Cerebellar cortex (tissue), 1 donor: ENCODE measurements at places on chromosomes 7 and 10.

DNA sequence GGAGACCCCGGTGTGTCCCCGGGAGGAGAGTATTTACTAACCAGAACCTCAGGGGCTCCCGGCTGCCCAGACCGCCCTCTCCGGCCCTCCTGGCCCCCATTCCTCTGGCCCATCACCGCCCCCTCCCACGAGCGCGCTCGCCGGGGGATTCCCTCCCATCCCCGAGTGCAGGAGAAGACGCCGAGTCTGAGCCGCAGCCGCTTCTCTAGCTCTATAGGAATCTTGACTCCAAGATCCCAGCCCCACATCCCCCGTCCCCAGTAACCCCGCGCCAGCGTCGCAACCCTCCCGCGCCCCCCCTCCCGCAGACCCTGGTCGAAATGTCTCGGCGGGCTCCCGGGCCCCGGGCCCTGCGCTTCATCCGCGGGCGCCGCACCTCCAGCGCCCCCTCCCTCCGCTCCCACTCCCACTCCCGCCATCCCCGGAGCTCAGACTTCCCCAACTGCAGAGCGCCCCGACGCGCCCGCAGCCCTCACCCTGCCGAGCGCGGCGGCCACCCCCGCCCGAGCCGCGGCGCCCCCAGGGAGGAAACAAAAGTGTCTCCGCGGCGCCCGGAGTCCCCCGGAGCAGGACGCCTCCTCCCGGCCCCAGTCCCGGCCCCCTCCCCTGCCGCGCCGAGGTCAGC lies 541 bp downstream of the ELMO1 start:
- DNase-seq: no peak

DNA sequence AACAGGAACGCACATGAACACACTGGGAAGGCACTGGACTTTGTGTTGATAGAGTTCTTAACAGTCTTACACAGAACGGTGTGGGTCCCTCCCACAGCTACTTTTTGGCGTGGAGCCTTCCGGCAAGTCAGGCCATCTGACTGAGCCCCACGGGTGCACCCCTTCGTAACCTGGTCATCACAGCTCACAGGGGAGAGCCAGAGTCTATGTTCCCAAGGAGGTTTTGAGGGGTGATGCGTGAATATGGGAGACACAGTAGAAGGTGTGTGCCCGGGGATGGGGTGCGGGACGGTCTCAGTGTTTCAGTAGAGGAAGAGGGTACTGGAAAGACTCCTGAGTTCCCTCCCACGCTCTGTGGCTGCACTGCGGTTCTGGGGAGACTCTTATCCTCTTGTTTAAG lies 291.7 kb downstream of the DNAJB6 start:
- no peak for DNase-seq

GRCh38 chr7:107926481-107926880 lies 35.5 kb downstream of the DLD start:
- no peak for DNase-seq

- no peak for DNase-seq
Observed at GRCh38 chr10:35986756-35987502, 344.8 kb upstream of the FZD8 start.

DNA sequence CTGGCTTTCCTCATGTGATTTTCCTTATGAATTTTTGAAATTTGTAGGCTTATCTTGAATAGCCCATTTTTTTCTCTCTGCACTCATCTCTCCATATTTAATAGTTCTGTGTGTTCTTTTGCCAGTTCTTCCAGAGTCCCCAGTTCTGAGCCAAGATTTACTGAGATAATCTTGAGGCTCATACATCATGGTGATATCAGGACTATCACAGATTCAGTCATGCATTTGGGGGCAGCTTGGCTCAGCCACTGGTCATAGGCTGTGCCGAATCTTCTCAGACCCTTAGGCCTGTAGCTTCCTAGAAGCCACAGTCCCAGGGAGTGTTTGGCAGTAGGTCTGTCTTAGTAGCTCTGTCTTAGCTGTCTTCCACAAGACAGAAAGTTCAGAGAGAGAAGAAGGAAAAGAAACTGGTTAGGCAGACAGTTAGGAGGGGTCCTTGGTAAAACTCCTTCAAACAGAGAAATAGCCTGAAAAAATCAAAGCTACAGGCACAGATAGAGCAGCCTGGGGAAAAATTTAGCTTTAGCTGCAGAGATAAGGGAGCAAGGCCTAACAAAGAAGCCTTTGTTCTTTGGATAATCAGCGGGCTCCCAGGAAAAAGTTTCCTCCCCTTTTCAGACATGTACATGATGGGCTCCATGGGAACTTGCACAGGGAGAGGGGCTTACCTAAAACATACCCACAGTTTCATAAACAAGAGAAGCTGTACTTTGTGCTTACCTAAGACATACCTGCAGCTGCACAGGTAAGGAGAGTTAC lies 29.1 kb downstream of the FAS start:
- DNase-seq: no peak

DNA sequence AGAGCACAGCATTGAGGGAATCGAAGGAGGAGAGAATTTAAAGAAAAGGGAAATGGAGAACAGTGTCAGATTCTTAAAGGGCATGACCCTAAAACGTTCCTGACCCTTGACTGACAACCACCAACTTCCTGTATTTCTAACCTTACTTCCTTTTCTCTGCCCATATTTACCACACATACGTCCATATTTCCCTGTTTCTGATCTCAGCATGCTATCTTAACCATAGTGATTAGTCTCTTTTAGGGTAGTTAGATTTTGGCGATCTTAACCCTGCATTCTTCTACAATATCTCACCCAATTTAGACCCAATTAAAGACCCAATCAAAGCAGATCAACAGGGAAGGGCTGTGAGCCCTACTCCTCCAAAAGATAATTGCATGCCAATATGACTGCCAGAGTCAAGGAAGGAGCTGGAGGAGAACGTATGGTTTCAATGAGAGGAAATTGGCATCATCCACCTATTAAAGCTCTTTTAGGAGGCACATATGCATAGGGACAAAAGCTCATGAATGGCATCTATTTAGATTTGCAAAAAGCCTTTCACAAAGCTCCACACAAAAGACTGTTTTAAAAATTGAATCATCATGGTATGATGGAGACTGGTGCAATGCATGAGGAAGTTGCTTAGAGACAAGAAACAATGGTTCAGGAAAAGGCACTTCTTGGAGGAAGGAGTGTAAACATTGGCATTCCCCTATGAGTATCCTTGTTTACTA lies 49.0 kb upstream of the ARHGAP12 start:
- DNase-seq: no peak

DNA sequence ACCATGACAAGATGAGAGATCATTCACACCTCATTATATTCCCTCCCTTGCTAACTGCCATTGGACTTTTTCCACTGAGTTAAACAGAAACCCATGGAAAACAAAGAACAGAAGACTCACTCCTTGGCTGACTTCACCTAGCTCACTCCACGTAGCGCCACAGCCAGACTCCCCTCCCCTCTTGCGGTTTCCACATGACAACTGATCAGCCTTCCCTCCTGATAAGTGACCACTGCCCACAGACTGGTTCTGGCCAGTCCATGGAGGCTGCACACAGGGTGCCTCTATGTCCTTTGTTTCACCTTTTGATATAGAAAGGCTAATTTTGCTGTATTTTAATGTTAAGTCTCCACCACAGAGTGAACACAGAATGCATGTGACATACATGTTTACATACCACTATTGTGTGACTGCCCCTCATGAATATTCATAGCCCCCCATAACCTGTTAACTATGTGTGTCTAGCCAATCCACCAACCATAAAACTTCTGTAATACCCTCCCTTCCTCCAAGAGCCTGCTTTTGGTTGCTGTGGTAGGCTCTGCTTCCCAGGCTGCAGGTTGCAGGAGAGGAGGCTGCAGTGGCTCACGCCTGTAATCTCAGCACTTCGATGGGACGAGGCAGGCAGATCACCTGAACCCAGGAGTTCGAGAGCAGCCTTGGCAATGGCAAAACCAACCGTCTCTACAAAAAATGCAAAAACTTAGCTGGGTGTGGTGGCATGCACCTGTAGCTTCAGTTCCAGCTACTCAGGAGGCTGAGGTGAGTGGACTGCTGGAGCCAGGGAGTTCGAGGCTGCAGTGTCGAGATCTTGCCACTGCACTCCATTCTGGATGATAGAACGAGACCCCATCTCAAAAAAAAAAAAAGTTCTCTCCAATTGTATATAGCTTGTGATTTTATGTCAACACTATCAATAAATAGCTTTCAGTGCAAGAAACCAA lies 10.0 kb upstream of the IFIT5 start:
- no peak for DNase-seq

DNA sequence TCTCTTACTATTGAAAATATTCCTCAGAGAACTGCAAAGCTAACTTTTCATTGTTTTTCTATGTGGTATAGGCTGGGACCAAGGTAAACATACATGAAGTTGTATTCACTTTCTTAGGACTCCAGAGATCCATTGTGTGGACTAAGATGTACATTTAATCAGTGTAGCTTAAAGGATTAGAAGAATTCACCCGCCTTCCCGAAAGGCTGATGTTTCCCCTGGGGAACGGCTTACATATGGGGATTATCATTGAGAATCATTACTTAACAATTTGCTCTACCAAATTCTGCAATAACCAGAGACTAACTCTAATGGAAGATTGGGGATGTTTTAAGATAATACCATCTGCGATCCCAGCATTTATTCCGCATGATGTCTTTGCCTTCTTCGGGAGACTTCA lies 257.1 kb upstream of the KIAA1217 start:
- no peak for DNase-seq

DNA sequence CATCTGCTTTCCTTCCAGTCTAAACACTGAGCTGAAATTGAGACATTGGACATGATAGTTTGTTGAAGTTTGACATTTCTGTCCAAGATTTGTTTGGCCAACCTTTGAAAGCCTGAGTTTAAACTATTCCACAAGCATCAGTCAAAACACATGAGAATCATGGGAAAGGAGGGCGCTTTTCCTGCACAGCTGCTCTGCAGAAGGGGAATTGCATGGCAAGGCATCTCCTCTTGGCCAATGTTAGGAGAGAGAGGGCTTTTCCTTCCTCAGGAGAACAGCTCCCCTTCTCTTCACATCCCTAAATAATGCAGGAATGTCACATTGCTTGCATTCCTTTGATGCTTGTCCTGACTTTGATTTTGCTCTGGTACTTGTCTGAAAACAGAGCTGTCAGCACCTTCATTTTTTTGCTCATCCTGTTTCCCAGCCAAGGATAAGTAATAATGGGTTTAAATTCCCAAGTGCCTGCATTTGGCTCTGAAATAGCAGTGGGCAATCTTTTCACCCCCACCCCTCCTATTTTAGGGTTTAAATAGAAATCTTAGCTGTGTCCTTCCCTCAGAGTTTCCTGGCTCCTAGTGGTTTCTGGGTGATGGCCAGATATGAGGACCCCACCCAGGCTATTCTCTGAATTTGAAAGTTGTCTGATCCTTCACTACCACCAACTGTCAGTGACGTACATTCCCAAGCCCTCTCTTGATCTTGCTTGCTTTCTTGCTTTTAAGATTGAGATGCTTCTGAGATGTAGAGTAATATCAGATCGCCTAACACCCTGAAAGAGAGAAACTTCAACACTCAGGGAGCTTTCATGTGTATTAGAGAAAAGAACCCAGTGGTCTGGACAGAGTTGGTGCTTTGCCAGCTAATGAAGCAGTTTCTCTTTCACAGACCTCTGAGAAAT lies 75.2 kb upstream of the NPVF start:
- DNase-seq: peak; percentile 77

GRCh38 chr7:148290538-148290937 lies 300.0 kb upstream of the C7orf33 start:
- no peak for DNase-seq

GRCh38 chr7:4849390-4849789 lies 12.4 kb downstream of the PAPOLB start:
- DNase-seq: peak; percentile 17

GRCh38 chr10:75904499-75905283 lies 473.3 kb downstream of the LRMDA start:
- no peak for DNase-seq

DNA sequence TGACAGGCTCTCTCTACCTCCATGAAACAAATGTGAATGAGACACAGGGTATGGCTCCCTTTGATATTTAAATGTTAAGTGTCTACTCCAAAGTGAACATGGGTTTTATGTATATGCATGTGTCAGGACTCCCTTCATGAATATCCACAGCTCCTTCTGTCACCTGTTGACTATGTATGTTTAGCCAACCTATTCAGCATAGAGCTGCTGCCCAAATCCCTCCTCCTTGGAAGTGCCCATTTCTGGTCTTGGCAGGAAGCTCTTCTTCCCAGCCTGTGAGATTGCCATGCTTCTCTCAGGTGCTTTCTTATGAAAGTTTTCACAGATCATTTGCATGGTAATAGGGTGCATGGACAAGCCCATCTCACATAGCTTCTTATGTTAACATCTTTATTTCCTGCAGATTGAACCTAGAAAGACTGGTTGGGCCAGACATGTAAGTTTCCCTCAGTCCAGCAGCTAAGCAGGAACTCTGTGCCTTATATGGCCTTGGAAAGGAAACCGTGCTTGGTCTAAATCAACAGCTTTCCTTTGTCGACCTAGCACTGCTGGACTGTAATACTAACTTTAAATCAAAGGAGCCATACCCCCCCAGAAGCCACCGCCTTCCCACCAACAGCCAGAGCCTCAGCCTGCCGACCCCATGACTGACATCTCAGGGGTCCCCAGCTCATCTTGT lies 288.9 kb downstream of the ADARB2 start:
- no peak for DNase-seq

- no peak for DNase-seq
Observed at GRCh38 chr7:26675143-26675887, 189.1 kb downstream of the SKAP2 start.

DNA sequence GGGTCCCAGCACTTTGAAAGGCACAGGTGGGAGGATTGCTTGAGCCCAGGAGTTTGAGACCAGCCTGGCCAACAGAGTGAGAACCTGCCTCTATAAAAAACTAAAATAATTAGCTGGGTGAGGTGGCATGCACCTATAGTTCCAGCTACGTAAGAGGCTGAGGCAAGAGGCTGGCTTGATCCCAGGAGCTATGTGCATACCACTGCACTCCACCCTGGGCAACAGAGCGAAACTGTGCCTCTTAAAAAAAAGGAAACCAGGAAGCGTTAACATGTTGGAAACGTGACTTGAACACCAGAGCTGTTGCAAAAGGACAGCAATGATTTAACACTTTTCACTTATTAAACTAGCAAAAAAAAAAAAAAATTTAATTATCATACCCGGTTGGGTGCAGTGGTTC lies 12.6 kb downstream of the BAZ1B start:
- DNase-seq: no peak

GRCh38 chr7:29459589-29459988 lies 104.0 kb upstream of the PRR15 start:
- no peak for DNase-seq

DNA sequence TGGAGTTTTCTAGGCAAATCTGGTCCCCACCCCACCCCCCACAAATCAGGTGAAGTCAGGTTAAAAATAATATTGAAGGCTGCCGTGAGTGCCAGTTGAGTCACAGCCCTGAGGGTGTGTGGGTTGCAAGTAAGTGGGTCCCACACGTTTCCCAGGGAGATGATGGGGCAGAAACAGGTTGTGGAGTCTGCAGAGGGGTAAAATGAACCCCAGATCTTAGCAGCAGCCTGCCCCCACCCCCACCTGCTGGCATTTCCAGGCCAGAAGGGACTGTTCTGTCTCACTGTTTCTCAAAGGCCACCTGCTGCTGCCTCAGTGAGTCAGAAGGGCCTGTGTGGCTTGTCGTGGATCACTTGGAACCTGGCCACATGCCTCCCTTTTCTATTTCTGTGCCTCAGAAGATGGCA lies 59.8 kb upstream of the SMNDC1 start:
- DNase-seq: no peak

- DNase-seq: no peak
Observed at GRCh38 chr10:88270871-88271713, 312.0 kb downstream of the RNLS start.
